ENCODE measurements at places on chromosomes 6 and 20. TPM values are rescaled to one million over a fixed set of nuclear protein-coding genes. Genes with fewer than 3 reads are reported as not detected.

DNA sequence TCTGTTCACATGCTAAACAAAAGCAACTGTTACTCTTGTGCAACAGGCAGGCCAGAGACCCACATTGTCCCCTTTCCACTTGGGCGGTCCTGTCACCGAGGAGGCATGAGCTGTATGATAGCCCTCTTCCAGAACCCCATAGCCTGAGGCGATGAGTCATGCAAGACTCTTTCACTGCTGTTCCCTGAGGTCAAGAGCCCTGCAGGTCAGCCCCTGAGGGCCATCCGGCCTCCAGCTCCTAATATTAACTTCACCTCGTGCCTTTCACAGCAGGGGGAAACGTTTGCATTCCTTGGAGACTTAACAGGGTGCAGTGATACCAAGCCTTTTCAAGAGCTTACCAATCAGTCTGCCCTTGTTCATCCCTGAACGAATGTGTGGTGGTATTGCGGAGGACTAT, 253.3 kb upstream of the ECI2 start:
- no peak for DNase-seq
- no peak overlapping the region for H3K27ac ChIP-seq
- H3K4me3 ChIP-seq: no peak overlapping the region
- H3K27me3 ChIP-seq: no peaks in the 10 kb centered on the region
- no peaks in the 10 kb centered on the region for H3K4me1 ChIP-seq

DNA sequence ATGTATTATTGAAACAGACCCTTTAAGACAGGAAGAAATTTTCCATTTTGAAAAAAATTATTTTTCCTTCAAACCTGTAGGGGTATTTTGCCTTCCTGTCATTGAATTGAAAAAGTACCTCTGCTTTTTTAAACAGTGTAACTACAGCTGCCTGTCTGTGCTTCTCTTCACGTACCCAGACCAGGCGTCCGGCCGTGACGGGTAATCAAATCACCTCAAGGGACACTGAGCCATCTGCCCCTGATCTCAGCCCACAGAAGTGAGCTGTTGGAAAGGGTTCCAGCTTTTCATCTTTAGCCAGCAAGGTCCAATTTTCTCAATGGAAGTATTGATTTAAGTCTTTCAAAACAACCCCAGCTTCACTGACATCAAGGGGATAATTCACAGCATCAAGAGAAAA, 58.0 kb downstream of the SLC35D3 start:
- H3K4me3 ChIP-seq: no peak overlapping the region
- DNase-seq: no peak

Gene WFDC2
- not detected for total RNA-seq

- H3K27me3 ChIP-seq: no peaks in the 10 kb centered on the region
- no peak overlapping the region for H3K27ac ChIP-seq
- no peaks in the 10 kb centered on the region for H3K36me3 ChIP-seq
- H3K4me1 ChIP-seq: no peaks in the 10 kb centered on the region
- no peak overlapping the region for H3K4me3 ChIP-seq
Measured at GRCh38 chr6:137656735-137657134, 162.5 kb upstream of the OLIG3 start.

Gene TFAP2A
- 19.1 TPM for total RNA-seq

GRCh38 chr6:89013438-89013837, 50.0 kb upstream of the RNGTT start:
- no peak overlapping the region for H3K27ac ChIP-seq
- DNase-seq: no peak
- H3K4me3 ChIP-seq: no peak overlapping the region
- no peaks in the 10 kb centered on the region for H3K36me3 ChIP-seq

DNA sequence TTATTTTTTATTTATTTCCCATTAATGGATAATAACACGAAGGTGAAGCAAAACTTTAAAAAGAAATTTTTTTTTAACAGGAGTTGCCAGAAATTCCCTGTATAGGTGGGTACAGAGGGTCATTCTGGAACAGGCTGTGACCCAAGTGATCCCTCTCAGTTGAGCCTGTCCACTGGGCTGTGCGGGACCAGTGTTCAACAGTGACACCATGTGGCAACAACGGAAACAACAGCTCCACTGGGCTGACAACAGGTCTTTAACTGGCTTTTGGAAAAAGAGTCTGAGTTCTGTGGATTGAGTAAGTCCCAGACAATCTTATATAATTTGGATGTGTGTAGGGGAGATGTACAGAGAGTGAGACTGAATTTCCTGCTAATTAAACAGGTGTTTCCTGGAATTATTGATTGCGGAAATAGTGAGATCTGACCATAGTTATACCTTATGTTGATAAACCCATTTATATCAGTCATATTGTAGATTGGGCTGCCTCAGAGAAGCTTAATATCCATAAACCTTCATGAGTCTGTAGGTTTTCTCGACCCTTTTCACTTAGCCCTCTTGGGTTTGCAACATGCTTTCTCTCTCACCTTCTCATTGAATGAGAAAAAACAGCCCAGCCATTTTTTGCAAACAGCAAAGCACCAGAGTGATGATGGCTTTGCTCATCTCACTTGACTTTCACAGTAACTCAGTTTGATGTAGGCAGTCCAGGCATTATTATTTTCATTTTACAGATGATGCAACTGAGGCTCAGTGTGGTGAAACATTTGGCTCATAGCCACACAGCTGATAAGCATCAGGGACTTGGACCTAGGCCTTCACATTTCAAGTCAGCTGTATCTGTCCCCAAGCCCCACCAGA, 17.5 kb downstream of the KIAA1755 start:
- DNase-seq: peak; percentile 40
- H3K36me3 ChIP-seq: no peaks in the 10 kb centered on the region
- H3K27ac ChIP-seq: no peak overlapping the region
- no peaks in the 10 kb centered on the region for H3K27me3 ChIP-seq
- H3K4me3 ChIP-seq: no peak overlapping the region
- H3K4me1 ChIP-seq: no peaks in the 10 kb centered on the region

DNA sequence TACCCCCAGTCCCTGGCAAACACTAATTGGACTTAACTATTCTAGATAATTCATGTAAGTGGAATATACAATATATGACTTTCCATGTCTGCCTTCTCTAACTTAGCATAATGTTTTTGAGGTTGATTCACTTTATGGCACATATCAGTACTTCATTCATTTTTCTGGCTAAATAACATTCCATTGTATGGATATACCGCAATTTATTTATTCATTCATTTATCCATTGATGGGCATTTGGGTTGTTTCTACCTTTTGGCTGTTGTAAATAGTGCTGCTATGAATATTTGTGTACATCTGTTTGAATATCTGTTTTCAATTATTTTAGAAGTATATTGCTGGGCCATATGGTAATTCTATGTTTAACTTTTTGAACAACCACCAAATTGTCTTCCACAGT, 616.3 kb downstream of the UTRN start:
- DNase-seq: no peak
- H3K27ac ChIP-seq: no peak overlapping the region
- H3K4me3 ChIP-seq: no peak overlapping the region
- H3K4me1 ChIP-seq: no peaks in the 10 kb centered on the region

Gene RCAN2
- total RNA-seq: 0.13 TPM

Gene FRS3
- total RNA-seq: 5.5 TPM

DNA sequence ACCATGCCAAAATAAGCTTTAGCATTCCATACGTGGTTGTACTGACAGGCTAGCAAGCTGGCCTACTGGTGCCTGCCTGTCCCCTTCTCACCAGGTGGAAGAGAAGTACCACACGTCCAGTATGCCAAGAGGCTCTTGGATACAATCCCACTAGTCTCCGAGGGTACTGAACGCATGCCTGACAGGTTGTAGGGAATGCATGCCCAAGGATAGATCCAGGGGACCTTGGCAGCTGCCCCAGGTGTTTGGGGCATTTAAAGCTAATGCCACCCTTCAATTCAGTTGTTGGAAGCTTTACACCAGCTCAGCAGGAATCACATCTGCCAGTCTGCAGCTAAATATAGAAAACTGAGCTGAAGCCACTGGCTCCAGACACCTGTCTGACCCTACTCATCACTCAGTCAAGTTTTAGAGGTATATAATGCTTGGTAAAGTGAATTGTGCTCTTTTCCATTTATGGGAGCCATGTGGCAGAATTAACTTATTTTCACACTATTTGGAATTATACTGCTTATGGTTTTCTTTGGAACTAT, 4.9 kb downstream of the TUBB2B start:
- H3K36me3 ChIP-seq: peaks cover 18% of the 10 kb centered on the region
- H3K27me3 ChIP-seq: no peaks in the 10 kb centered on the region
- H3K4me3 ChIP-seq: no peak overlapping the region
- H3K4me1 ChIP-seq: peaks cover 8% of the 10 kb centered on the region
- no peak overlapping the region for H3K27ac ChIP-seq

DNA sequence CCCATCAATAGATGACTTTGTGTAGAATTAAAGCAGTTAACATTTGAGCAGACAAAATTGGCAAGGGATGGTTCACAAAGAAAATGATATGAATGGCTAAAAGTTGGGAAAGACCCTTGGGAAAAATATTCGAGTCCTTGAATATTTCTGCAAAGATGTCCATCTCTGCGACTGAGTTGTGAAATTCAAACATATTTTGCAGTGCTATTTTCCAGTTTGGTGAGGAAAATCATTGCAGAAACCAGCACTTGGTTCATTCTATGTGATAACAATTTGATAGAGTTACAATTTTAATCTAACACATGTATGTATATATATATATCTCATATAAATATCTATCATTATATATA, 6.1 kb upstream of the PRELID3B start:
- no peak overlapping the region for H3K4me3 ChIP-seq
- no peaks in the 10 kb centered on the region for H3K36me3 ChIP-seq
- no peak overlapping the region for H3K27ac ChIP-seq
- no peaks in the 10 kb centered on the region for H3K4me1 ChIP-seq

GRCh38 chr6:36131511-36132245, 1.4 kb downstream of the MAPK13 start:
- no peak overlapping the region for H3K4me3 ChIP-seq
- no peaks in the 10 kb centered on the region for H3K27me3 ChIP-seq
- no peaks in the 10 kb centered on the region for H3K36me3 ChIP-seq
- peaks cover 25% of the 10 kb centered on the region for H3K4me1 ChIP-seq

GRCh38 chr6:147695819-147696218, 187.3 kb downstream of the SAMD5 start:
- no peak overlapping the region for H3K27ac ChIP-seq
- no peak overlapping the region for H3K4me3 ChIP-seq
- H3K27me3 ChIP-seq: no peaks in the 10 kb centered on the region
- no peaks in the 10 kb centered on the region for H3K36me3 ChIP-seq
- H3K4me1 ChIP-seq: peaks cover 26% of the 10 kb centered on the region
- DNase-seq: no peak

Gene TMEM151B
- 9.9 TPM for total RNA-seq

- no peaks in the 10 kb centered on the region for H3K4me1 ChIP-seq
- DNase-seq: no peak
- no peak overlapping the region for H3K27ac ChIP-seq
- no peaks in the 10 kb centered on the region for H3K36me3 ChIP-seq
- no peaks in the 10 kb centered on the region for H3K27me3 ChIP-seq
Measured at GRCh38 chr20:24672886-24673677, 203.7 kb downstream of the SYNDIG1 start.

Gene REM1
- not detected for total RNA-seq

GRCh38 chr6:6650839-6651238, 62.3 kb downstream of the LY86 start:
- no peaks in the 10 kb centered on the region for H3K4me1 ChIP-seq
- H3K4me3 ChIP-seq: no peak overlapping the region
- no peaks in the 10 kb centered on the region for H3K27me3 ChIP-seq
- H3K36me3 ChIP-seq: no peaks in the 10 kb centered on the region
- no peak for DNase-seq

- peak overlapping the region; percentile 71 for H3K4me3 ChIP-seq
- peaks cover 35% of the 10 kb centered on the region for H3K36me3 ChIP-seq
- H3K27me3 ChIP-seq: no peaks in the 10 kb centered on the region
- peak; percentile 55 for DNase-seq
Measured at GRCh38 chr6:31740397-31741223, 805 bp downstream of the MSH5 start.

Gene EDN3
- total RNA-seq: not detected

- H3K4me1 ChIP-seq: no peaks in the 10 kb centered on the region
- no peak overlapping the region for H3K27ac ChIP-seq
- no peaks in the 10 kb centered on the region for H3K36me3 ChIP-seq
- no peaks in the 10 kb centered on the region for H3K27me3 ChIP-seq
- DNase-seq: no peak
Measured at GRCh38 chr20:38112261-38112929, 52.7 kb downstream of the TGM2 start.

DNA sequence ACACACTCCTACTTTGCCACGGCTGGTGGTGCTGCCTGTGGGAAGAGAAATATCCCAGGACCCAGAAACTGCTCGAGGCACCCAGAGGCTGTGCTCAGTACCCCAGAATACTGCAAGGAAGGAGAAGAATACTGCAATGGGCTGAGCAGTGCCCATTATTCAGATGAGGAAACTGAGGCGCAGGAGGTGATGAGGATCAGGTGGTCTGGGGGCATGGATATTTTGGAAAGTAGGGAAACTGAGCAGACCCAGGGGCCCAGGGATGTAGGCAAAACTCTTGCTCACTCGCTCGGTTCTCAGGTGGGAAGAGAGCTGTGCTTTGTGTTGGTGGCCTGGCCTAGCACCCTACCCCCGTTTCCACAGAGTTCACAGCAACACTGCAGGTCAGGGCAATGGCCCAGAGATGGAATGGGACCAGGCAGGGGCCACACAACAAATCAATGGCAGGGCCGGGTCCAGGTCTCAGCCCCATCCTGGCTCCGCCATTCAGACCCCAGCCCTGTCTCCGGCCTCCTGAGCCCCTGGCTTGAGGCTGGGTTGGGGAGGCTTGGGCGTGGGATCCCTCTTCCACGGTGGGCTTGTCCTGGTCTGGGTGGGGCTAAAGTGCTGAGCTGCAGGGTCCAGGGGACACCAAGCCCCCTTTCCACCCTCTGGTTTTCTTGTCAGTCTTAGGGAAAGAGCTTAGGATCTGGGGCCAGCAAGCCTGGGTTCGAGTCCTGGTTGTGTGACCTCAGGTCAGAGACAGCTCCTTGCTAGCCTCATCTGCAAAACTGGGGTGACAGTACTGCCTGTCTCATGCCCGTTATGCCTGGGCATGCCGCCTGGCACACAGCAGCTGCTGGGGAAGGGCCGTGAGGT, 33.9 kb downstream of the SUN5 start:
- no peak overlapping the region for H3K4me3 ChIP-seq
- H3K27ac ChIP-seq: no peak overlapping the region
- DNase-seq: no peak
- H3K27me3 ChIP-seq: no peaks in the 10 kb centered on the region
- H3K4me1 ChIP-seq: no peaks in the 10 kb centered on the region
- H3K36me3 ChIP-seq: no peaks in the 10 kb centered on the region

DNA sequence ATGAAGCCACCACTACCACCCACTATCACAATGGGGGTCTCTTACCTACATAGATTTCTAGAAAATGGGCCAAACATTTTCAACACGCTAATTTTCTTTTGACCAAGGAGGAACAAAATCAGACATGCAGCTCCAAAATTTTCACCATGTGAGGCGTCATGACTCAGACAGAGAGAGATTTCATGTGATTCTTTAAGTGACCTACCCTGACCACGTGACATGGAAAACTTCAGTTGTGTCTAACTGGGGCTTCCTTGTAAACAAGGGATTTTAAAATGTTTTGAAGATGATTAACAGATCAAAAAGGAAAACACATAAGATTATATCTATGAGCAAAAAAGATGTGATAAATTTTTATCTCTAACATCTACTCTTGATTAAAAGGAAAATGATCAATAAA, 199.2 kb downstream of the TBXT start:
- H3K27ac ChIP-seq: no peak overlapping the region
- DNase-seq: no peak
- H3K4me3 ChIP-seq: no peak overlapping the region
- H3K4me1 ChIP-seq: no peaks in the 10 kb centered on the region

Gene SLC25A27
- 0.52 TPM for total RNA-seq

- H3K4me1 ChIP-seq: no peaks in the 10 kb centered on the region
- DNase-seq: no peak
- no peak overlapping the region for H3K4me3 ChIP-seq
- no peaks in the 10 kb centered on the region for H3K36me3 ChIP-seq
- no peak overlapping the region for H3K27ac ChIP-seq
Measured at GRCh38 chr20:61662226-61662967, 403.3 kb downstream of the TAF4 start.

Gene GZF1
- 14.0 TPM for total RNA-seq
